Activated CD8-positive, alpha-beta memory T cell treated with anti-CD3 and anti-CD28 coated beads, Interleukin-2, amount 10 ng/mL, durations not matched to agents 7 days and 5 days (primary cell): ENCODE measurements at places on chromosomes 12 and 14.

DNA sequence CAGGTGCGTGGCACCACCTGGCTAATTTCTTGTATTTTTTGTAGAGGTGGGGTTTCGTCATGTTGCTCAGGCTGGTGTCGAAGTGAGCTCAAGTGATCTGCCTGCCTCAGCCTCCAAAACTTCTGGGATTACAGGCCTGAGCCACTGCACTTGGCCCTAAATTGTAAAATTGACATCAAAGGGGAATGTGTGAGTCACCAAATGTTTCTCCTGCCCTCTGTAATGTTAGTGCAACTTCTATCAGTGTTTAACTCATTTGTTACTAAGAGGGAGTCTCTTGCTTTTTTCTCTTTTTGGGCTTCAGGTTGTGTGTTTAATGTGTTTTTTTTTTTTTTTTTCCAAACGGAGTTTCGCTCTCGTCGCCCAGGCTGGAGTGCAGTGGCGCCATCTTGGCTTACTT, 2.3 kb downstream of the TULP3 start:
- H3K36me3 ChIP-seq: peaks cover 7% of the 10 kb centered on the region
- no peaks in the 10 kb centered on the region for H3K27me3 ChIP-seq
- peaks cover 31% of the 10 kb centered on the region for H3K4me1 ChIP-seq
- H3K27ac ChIP-seq: no peak overlapping the region

DNA sequence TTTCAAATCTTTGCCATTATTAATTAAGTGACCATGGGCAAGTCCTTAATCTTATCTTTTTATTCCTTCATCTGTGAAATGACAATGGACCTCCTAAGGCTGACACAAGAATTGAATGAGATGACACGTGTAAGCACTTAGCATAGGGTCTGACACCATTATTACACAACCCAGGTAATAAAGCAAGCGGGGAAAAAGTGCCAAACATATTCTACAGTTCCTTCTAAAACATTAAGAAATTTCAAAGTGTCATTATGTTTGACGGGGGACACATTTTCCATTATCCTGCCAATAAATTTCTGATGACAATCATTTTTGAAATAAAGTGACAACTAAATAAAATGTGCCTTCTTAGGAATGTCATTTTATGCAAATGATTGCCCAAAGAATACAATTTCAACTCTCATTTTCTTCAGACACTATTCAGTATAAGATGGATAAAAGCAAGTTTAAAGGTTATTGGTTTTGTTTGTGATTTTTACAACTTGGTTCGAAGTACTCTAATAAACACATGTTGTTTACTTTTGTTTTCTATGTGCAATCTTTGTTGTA, 3.0 kb downstream of the ANKS1B start:
- H3K4me1 ChIP-seq: peaks cover 6% of the 10 kb centered on the region
- peaks cover 70% of the 10 kb centered on the region for H3K27me3 ChIP-seq
- H3K36me3 ChIP-seq: no peaks in the 10 kb centered on the region
- H3K27ac ChIP-seq: no peak overlapping the region
- DNase-seq: no peak

GRCh38 chr12:131833896-131834641, 5.9 kb downstream of the MMP17 start:
- no peaks in the 10 kb centered on the region for H3K36me3 ChIP-seq
- H3K27ac ChIP-seq: no peak overlapping the region
- no peak for DNase-seq
- no peak overlapping the region for H3K4me3 ChIP-seq

- H3K36me3 ChIP-seq: no peaks in the 10 kb centered on the region
- H3K27ac ChIP-seq: peak overlapping the region; percentile 30
- peaks cover 19% of the 10 kb centered on the region for H3K4me1 ChIP-seq
- peaks cover 4% of the 10 kb centered on the region for H3K27me3 ChIP-seq
- DNase-seq: peak; percentile 44
Observed at GRCh38 chr12:94831081-94831751, 172.3 kb downstream of the NDUFA12 start.

- H3K27me3 ChIP-seq: peaks cover 7% of the 10 kb centered on the region
- H3K4me1 ChIP-seq: no peaks in the 10 kb centered on the region
- no peak overlapping the region for H3K4me3 ChIP-seq
- no peak overlapping the region for H3K27ac ChIP-seq
- DNase-seq: no peak
- no peaks in the 10 kb centered on the region for H3K36me3 ChIP-seq
Observed at GRCh38 chr12:91104812-91105466, 6.4 kb downstream of the LUM start.

- H3K4me1 ChIP-seq: peaks cover 5% of the 10 kb centered on the region
- peaks cover 10% of the 10 kb centered on the region for H3K27me3 ChIP-seq
- H3K27ac ChIP-seq: no peak overlapping the region
Observed at GRCh38 chr14:75443203-75443969, 15.6 kb downstream of the JDP2 start.

DNA sequence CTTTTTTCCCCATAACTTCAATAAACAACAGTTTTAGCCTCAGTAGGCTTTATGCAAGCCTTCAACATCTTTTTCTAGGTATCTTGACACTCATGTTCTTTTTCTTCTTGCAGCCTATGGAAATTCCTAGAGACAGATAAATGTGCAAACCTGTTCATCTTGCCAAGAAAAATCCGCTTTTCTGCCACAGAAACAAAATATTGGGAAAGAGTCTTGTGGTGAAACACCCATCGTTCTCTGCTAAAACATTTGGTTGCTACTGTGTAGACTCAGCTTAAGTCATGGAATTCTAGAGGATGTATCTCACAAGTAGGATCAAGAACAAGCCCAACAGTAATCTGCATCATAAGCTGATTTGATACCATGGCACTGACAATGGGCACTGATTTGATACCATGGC, 295.9 kb downstream of the ZFP36L1 start:
- no peaks in the 10 kb centered on the region for H3K36me3 ChIP-seq
- no peak for DNase-seq
- no peaks in the 10 kb centered on the region for H3K4me1 ChIP-seq
- no peak overlapping the region for H3K27ac ChIP-seq
- H3K4me3 ChIP-seq: no peak overlapping the region

- no peak for DNase-seq
- no peaks in the 10 kb centered on the region for H3K27me3 ChIP-seq
- no peak overlapping the region for H3K4me3 ChIP-seq
- H3K4me1 ChIP-seq: no peaks in the 10 kb centered on the region
- H3K27ac ChIP-seq: no peak overlapping the region
Observed at GRCh38 chr14:100988411-100988900, 84.9 kb upstream of the RTL1 start.

DNA sequence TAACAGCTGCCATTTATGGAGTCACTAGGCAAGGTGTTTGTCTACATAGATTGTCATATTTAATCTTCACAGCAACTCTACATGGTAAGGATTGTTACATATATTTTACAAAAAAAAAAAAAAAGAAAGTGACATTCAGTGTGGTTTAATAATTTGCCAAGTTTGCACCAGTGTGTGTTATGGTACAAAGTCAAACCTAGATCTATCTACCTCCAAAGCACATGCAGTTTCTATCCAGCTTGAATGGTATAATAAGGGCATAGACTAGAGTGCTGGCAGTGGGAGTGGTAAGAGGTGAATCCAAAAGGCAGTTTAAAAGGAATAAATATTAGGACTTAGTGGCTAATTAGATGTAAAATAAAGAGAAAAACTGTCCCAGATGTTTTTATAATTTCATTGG, 66.2 kb upstream of the PCNX4 start:
- no peak overlapping the region for H3K4me3 ChIP-seq
- no peak for DNase-seq
- peaks cover 6% of the 10 kb centered on the region for H3K27me3 ChIP-seq
- H3K36me3 ChIP-seq: no peaks in the 10 kb centered on the region
- H3K27ac ChIP-seq: no peak overlapping the region
- no peaks in the 10 kb centered on the region for H3K4me1 ChIP-seq

DNA sequence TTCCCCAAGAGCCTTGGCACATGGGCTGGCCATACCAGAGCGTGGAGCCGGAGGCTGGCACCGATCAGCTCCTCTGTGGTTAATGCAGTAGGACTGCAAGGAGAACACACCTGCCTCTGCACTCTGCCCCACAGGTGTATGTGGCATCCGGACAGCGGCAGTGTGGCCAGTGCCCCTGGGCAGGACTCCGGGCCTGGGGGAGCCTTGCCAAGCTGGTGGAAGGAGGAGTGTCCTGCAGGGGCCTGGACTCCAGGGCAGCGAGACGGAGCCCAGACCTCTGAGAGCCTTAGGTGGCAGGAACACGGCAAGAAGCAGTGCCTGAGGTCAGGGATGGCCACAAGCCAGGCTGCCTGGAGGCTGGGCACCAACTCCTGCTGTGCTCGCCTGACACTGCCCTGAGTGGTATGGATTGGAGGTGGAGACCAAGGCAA, 5.3 kb upstream of the BEGAIN start:
- H3K27ac ChIP-seq: no peak overlapping the region
- no peaks in the 10 kb centered on the region for H3K36me3 ChIP-seq
- DNase-seq: no peak
- peaks cover 56% of the 10 kb centered on the region for H3K27me3 ChIP-seq
- H3K4me1 ChIP-seq: no peaks in the 10 kb centered on the region
- no peak overlapping the region for H3K4me3 ChIP-seq

DNA sequence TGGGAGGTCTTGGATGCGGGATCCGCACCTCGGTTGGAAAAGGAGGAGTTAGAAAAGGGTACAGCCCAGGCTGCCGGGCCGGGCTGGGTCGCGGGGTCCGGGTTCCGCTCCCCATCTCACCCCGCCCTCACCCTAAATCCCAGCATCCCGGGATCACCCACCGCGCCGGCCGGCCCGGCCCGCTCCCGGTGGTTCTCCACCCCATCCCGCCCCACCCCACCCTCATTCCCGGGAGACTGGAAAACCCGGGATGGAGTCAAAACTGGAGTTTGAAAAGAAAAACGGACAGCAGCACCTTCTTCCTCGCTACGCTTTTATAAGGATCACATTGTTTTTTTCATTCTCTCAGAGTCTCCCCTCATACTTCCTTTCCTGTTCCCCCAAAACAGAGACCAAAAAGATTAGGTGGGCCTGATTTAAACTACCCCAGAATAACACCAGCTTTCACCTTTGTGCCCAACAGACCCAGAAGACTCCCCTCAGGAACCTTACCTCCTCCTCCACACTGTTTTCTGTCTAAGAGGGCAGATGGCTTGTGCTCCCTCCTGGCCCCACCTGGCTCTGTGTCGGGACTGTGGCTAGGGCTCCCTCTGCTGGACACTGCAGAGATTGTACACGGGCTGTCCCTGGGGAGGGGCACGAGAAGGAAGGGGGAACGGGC, 2.8 kb downstream of the GLI1 start:
- H3K4me3 ChIP-seq: peak overlapping the region; percentile 82
- peak; percentile 94 for DNase-seq
- H3K27ac ChIP-seq: peak overlapping the region; percentile 58
- peaks cover 46% of the 10 kb centered on the region for H3K4me1 ChIP-seq

DNA sequence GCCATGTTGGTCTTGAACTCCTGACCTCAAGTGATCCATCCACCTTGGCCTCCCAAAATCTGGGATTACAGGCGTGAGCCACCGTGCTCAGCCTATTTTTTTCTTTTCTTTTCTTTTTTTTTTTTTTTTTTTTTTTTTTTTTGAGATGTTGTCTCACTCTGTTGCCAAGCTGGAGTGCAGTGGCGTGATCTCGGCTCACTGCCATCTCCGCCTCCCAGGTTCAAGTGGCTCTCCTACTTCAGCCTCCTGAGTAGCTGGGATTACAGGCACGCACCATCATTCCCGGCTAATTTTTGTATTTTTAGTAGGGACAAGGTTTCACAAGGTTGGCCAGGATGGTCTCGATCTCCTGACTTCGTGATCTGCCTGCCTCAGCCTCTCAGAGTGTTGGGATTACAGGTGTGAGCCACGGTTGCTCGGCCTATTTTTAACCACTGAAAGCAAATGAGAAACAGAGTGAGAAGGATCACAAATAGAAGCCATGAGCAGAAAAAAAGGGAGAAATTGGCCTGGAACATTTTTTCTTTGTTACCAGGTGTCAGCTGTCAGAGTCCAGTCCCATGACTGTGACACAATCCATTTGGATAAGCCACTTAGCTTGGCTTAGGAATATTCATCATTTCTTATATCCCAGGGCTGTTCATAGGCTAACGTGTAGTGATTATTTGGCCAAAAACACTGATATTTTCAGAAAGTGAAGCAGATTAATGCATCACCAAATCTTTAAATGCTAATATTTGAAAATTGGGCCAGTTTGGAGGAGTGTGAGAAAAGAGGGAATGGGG, 7.9 kb upstream of the NFKBIA start:
- no peak overlapping the region for H3K4me3 ChIP-seq
- H3K27ac ChIP-seq: no peak overlapping the region
- peaks cover 5% of the 10 kb centered on the region for H3K27me3 ChIP-seq
- no peak for DNase-seq
- H3K4me1 ChIP-seq: peaks cover 41% of the 10 kb centered on the region

DNA sequence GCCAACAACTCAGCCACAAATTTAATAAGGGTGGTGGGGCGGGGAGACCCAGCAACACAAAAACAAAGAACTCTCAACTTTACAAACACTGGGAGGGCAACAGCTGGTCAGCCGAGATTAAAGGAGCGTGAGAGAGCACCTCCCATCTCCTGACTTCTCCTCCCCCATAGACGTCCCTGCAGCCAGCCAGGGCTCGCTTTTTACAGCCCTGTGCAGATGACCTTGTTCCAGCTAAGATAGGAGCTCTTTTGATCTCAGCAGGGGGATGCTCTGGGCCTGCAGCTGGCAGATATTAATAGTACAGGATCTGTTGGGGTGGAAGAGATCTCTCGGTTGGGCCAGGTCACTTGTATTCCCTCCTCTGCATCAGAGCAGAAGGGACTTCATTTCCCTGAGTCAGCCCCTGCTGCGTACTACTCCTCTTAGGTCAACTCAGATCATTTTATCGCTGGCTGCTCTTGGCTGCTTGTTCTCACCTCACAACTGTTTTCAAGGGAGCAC, 475.8 kb downstream of the RAD51B start:
- peaks cover 6% of the 10 kb centered on the region for H3K36me3 ChIP-seq
- no peak overlapping the region for H3K4me3 ChIP-seq
- H3K27me3 ChIP-seq: no peaks in the 10 kb centered on the region
- no peak for DNase-seq

- H3K36me3 ChIP-seq: peaks cover 7% of the 10 kb centered on the region
- H3K27me3 ChIP-seq: no peaks in the 10 kb centered on the region
- H3K4me3 ChIP-seq: no peak overlapping the region
- peaks cover 5% of the 10 kb centered on the region for H3K4me1 ChIP-seq
Observed at GRCh38 chr14:99164712-99165111, 107.3 kb downstream of the BCL11B start.

DNA sequence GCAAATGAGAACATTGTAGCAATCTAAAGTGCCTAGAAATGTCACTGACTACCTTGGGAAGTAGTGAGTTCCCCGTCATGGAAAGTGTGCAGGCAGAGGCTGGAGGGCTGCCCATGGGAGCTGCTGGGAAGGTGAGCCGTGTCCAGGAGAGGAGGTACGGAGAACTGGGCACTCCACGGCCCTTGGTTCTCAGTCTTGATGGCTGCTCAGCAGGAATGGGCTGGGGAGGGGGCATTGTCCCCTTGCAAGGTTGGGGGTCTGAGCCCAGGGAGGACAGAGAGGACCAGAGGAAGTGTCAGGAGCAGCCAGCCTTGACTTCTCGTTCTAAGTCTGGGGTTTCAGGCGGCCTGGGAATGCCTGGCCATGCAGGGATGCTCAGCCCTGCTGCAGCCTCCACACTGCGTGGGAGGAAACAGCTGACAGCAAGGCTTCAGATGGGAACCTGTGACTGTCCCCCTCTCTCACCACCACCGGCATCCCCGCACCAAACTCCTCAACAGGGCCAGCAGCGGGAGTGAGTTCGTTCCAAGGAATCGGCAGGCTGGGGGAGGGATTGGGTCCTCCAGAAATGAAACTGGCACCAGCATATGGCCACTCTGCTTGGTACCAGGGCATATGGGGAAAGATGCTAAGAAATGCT, 140.2 kb downstream of the BCL11B start:
- H3K4me1 ChIP-seq: peaks cover 7% of the 10 kb centered on the region
- H3K27me3 ChIP-seq: no peaks in the 10 kb centered on the region
